ENCODE measurements at places on chromosomes 2 and 18.

DNA sequence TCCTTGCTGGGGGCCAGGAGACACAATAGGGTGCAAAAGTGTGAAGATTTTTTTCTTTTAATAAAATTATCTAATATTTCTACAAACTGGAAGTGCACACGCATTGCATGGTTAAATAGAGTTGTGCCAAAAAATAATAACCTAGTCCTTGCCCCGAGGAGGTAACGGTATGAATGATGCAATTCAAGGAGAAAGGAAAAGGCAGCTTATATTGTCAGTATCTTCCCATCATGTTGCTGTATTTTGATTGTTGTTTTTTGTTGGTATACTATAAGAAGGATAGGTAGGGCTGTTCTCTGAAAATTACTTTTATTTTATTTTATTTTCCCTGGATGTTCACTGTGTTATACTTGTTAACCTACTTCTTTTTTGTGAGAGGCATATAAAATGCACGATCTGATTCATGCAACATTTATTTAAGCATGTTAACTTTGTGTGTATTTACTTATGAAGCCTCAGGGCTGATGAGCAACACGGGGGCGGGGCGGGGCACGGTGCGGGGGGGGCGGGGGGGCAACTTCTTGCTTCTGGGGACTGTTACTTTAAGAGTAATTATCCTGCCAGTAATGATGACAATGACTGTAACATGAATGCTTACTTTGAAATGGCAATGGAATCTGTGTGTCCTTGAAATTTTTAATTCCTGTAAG lies 118.6 kb downstream of the AQP4 start:
- no peak for DNase-seq

- DNase-seq = peak; percentile 49
These were observed 7.7 kb upstream of the MMADHC start for GRCh38 chr2:149595056-149595963.

DNA sequence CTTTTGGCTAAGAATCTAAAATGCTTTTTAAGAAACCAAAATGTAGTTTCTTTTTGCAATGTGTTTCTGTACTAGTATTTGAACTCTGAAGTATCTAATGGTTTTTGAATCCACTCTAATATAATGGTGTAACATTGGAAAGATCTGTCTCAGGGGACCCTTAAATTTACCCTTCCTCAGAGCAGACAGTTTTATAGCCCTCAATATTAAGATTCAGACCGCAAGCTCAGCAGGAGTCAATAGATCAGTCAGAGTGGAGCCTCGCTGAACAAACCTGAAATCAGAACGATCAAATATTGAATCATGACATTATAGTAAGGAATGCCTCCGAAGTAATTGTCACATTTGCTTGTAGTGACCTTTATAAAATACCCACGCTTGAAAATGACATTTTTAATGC lies 18.3 kb downstream of the SGPP2 start:
- no peak for DNase-seq

- no peak for DNase-seq
These were observed 109.6 kb upstream of the CYRIA start for GRCh38 chr2:16774980-16775898.

DNA sequence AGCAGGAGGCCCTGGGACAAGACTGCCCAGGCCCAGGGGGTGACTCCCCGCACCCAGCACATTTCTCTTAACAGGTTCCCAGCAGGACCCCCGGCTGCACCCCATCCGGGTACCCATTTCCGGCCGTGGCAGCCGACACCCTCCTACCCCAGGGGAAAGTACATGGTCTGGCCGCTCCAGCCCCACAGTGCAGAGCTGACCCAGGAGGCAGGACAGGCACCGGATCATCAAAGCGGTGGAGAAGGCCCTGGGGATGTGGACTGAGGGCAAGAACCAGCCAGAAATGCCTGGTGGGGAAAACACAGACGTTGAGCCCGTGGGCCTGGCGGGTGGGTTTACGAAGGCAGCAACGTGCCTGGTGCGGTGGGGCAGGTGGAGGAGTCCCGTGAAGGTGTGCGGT lies 79.5 kb upstream of the GPC1 start:
- DNase-seq = no peak

DNA sequence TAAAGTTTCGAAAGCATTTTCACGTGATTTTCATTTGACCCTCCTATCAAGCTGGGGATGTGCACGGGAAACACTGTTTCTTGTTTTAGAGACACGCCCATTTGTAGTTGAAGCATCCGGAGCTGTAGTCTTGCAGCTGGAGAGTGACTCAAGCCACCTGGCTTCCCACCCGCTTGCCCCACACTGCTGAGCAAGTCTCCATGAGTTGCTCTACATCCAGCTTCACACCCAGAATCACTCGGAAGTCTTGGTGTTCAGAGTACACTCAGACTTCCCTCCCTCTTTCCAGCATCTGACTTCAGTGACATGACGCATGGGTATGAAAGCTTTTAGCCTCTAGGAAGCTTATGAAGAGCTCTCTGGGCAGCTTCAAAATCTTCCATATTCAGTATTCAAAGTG lies 262.4 kb downstream of the NBAS start:
- DNase-seq = no peak

- no peak for DNase-seq
These were observed 214.0 kb upstream of the NT5C1B start for GRCh38 chr2:18803141-18803939.

DNA sequence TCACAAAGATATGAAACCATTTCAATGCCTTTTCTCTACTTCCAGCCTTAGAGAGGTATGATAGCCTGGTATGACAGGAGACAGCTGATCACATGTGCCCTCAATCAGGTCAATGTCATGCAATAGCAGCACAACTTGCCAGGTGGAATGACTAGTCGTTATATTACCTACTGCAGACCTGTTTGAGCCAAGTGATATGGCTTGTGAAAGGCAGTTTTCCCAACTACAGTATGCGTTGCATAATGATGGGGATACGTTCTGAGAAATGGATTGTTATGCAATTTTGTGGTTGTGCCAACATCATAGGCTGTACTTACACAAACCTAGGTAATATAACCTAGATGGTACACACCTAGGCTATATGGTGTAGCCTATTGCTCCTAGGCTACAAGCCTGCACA lies 262.8 kb downstream of the ICOS start:
- DNase-seq = no peak

- no peak for DNase-seq
These were observed 165.6 kb downstream of the SMAD7 start for GRCh38 chr18:48785091-48785614.

DNA sequence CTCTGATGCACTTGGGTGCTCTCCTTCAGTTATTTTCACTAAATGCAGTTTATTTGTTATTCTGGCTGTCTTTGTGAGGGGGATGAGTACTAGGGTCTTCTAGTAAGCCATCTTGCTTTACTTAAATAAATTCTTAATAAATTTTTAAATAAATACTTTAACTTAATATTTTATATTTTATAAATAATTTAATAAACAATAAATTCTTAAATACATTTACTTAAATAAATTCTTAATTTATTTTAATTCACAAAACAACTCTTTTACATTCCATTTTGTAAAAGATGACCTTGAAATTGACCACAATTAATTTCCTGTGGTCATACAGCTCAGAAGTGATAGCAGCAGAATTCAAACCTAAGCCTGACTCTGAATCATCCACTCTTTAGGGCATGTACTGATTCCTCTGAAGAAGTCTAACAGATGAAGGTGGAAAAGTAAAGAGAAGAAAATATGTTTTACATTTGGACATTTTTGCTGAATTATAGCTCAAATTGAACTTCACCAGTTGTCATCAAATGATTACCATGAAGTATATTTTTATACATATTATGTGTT lies 28.8 kb downstream of the MYL1 start:
- no peak for DNase-seq

GRCh38 chr2:70861777-70862625 lies 26.4 kb upstream of the CD207 start:
- peak; percentile 78 for DNase-seq

DNA sequence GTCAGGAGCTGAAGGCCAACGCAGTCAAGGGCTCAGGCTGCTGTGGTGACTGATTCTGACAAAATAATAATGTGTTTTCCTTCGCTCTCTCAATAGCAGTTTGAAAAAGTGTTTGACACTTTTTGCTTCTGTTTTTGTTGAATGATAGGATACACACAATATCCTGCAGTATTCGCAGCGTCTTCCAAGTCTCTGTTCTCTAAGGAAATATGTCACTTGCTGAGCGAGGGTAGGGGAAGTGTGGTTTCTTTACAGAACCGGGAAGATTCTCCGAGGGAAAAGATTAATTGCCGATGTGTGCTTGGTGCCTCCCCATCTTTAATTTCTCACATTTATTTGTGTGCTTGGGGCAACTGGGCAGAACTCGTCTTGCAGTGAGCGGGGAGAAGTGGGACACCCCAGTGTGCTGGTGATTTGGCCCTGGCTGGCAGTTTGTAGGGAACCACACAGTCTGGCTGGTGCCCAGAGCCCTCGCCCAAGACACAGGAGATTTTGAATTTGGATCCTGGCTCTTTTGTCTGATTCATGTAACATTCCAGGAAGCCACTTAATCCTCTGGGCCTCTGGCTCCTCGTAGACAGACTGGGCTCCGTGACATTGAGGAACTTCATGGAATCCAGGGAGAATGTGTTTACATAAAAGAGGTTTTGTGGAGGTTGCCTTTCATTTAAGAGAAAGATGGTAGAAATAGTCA lies 169.4 kb downstream of the LDLRAD4 start:
- no peak for DNase-seq

DNA sequence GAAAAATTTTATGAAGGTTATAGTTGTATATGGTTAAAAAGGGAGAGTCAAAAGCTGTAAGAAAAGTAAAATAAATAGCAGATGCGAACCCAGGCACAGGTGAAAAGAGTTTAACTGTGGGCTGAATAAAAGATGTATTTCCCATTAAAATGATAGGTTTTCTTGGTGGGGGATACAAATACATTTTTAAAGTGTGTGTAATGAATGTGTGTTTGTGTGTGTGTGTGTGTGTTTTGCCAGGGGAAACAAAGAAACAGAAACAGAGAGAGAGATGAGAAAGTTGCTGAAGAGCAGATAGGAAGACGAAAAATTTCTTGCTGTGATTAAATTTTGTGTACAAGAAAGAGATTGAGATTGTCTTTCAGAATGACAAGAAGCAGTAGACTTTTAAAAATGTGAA lies 12.1 kb downstream of the TFPI start:
- no peak for DNase-seq

Data from NCI-H2227 treated with DMSO at 0.1 percent for 48 hours (cell line).